ENCODE measurements at places on chromosomes 7 and 10.

- no peak for DNase-seq
Observed at GRCh38 chr7:80722616-80723195, 84.3 kb downstream of the CD36 start.

GRCh38 chr7:88437132-88437531, 130.4 kb upstream of the STEAP4 start:
- no peak for DNase-seq

- no peak for DNase-seq
Observed at GRCh38 chr10:110525349-110526260, 27.9 kb downstream of the DUSP5 start.

- DNase-seq, result no peak
Observed at GRCh38 chr10:8049045-8049864, 5.2 kb upstream of the GATA3 start.

DNA sequence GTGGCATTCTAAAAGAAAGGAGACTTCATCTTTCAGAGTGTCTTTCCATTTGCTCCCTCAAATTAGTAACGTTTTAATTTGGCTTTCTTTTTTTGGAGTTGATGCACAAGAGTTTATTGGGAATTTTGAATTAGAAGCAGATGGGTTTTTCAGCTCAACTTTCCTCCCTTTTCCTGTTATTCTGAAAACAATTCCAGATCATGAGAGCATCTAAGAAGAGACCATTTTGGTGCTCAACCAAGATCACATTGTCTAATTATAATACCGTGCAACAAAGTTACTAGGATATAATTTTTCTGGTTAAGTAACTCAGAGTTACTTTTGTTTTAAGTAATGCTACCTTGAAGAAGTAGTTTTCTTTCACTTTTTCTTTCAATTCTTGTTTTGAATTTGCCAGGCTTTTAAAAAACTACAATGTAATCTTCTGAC, 396.6 kb upstream of the KLF6 start:
- DNase-seq, result no peak

All from stimulated activated CD8-positive, alpha-beta memory T cell treated with anti-CD3 and anti-CD28 coated beads, Interleukin-4, amount 100 ng/mL, for 24 hours (primary cell).